Left ventricle myocardium inferior (tissue), 1 donor: ENCODE measurements at places on chromosomes 12 and 14. TPM values are rescaled to one million over a fixed set of nuclear protein-coding genes. Genes with fewer than 3 reads are reported as not detected.

ACSM4 gene
- not detected for total RNA-seq

SLC10A1 gene
- not detected for total RNA-seq

GYS2 gene
- not detected for total RNA-seq

SENP1 gene
- 5.3 TPM for total RNA-seq

AMHR2 gene
- total RNA-seq: 0.36 TPM

DTX3 gene
- total RNA-seq: 22.3 TPM
